HFFc6 (cell line): ENCODE measurements at places on chromosomes 7 and 10. TPM values are rescaled to one million over a fixed set of nuclear protein-coding genes. Genes with fewer than 3 reads are reported as not detected.

GRM8 gene
- not detected in 3 replicates for total RNA-seq

DLG5 gene
- 52.9 to 53.6 TPM (median 53.4 TPM) in 3 replicates for total RNA-seq

CLDN4 gene
- 0.05 to 0.22 TPM in 2 of 3 replicates, not detected in the other for total RNA-seq

CYCS gene
- 113 to 134 TPM (median 113 TPM) in 3 replicates for total RNA-seq

FAM241B gene
- total RNA-seq: 0.20 and 0.57 TPM in 2 replicates

ZNF853 gene
- total RNA-seq: 0.06 TPM in 1 of 2 replicates, not detected in the other

TRUB1 gene
- 19.5 to 25.2 TPM (median 22.1 TPM) in 3 replicates for total RNA-seq

AGFG2 gene
- 14.7 to 21.0 TPM (median 19.7 TPM) in 3 replicates for total RNA-seq

TUBB8 gene
- not detected in 3 replicates for total RNA-seq

NPSR1 gene
- total RNA-seq: not detected in 2 replicates

TMEM176A gene
- total RNA-seq: not detected in 3 replicates

MPP7 gene
- total RNA-seq: 0.80 to 2.3 TPM (median 2.1 TPM) in 3 replicates

MYPN gene
- 77.6 to 89.1 TPM (median 81.9 TPM) in 3 replicates for total RNA-seq

PPP1R17 gene
- not detected in 3 replicates for total RNA-seq

CYP17A1 gene
- total RNA-seq: not detected in 3 replicates

ACSM6 gene
- total RNA-seq: not detected in 2 replicates

CHAT gene
- not detected in 3 replicates for total RNA-seq

PDE1C gene
- 0.19 to 1.3 TPM (median 0.21 TPM) in 3 replicates for total RNA-seq

NME8 gene
- not detected in 3 replicates for total RNA-seq

WIPF3 gene
- not detected in 3 replicates for total RNA-seq

DENND2A gene
- total RNA-seq: 0.53 to 0.69 TPM (median 0.55 TPM) in 3 replicates

KNDC1 gene
- total RNA-seq: 0.48 to 1.3 TPM in 2 of 3 replicates, not detected in the other

FEZF1 gene
- not detected in 3 replicates for total RNA-seq

SPAM1 gene
- total RNA-seq: not detected in 3 replicates

AKR1D1 gene
- not detected in 3 replicates for total RNA-seq

KIF5B gene
- 130 to 142 TPM (median 132 TPM) in 3 replicates for total RNA-seq

IMPDH1 gene
- 87.9 to 109 TPM (median 91.6 TPM) in 3 replicates for total RNA-seq

OR6V1 gene
- not detected in 3 replicates for total RNA-seq

AKR1C8 gene
- not detected in 3 replicates for total RNA-seq

CLDN15 gene
- total RNA-seq: 2.4 to 3.5 TPM (median 3.2 TPM) in 3 replicates

ADAMTS14 gene
- 0.04 to 0.13 TPM (median 0.05 TPM) in 3 replicates for total RNA-seq

PRRT4 gene
- not detected in 3 replicates for total RNA-seq

HOXA6 gene
- total RNA-seq: 2.1 to 2.6 TPM (median 2.5 TPM) in 3 replicates

BLNK gene
- not detected in 3 replicates for total RNA-seq
